ENCODE measurements at places on chromosomes 12 and 14. TPM values are rescaled to one million over a fixed set of nuclear protein-coding genes. Genes with fewer than 3 reads are reported as not detected.

The ZBTB39 gene
- 6.0 TPM for total RNA-seq

The NXPH4 gene
- 75.4 TPM for total RNA-seq

The IGF1 gene
- 0.64 TPM for total RNA-seq

The SCN8A gene
- 4.1 TPM for total RNA-seq

The RNASE9 gene
- total RNA-seq, result not detected

DNA sequence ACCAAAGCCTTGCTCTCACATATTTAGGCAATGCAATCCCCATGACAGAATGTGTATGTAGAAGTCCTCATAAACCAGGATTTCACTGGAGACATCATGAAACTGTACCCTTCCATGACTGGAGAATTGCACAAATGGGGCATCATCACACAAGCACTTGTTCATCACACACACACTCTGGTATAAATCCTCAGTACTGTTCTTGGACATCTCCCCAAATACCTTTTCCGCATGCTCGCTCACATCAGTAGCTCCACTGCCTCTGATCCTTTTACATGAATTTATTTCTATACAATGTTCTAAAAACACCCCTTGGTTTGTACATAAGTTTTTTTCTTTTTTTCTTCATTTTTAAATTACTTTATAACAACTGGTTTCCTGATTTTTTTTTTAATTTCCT lies 3.3 kb upstream of the ING4 start:
- no peak for DNase-seq

GRCh38 chr12:106962286-106962685 lies 6.6 kb downstream of the TMEM263 start:
- no peak for DNase-seq

DNA sequence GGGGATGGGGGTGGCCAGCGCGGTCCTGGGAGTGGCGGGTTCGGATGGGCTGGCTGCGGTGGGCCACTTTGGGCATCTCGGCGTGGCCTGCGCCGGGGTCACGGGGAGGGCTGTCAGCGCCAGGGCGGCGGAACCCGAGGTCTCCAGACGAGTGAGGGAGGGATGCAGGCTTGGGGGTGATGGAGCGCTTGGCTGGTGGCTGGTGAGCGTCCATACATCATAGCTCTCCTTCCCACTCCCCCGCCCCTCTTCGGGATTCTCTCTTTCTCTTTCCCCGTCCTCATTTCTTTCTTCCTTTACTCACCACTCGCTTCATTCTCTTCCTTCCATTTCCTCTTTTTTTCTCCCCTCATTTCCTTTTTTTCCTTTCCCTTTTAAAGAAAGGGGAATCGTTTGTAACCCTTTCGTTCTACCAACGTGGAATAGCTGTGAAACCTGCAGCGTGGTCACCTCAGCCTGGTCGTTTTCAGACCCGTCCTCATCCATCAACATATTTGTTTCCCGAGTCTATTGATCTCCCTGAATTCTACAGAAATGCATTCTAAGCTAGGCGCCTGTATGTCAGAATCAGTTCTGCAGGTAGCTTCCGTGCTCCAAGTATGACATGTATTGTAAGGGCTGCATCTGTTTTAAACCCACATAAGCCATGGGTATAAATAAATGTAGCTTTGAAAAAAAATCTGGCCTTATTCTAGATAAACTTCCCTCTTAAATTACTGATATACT lies 260.3 kb upstream of the E2F7 start:
- DNase-seq, result no peak

GRCh38 chr14:96264853-96265252 lies 8.8 kb downstream of the BDKRB1 start:
- no peak for DNase-seq

DNA sequence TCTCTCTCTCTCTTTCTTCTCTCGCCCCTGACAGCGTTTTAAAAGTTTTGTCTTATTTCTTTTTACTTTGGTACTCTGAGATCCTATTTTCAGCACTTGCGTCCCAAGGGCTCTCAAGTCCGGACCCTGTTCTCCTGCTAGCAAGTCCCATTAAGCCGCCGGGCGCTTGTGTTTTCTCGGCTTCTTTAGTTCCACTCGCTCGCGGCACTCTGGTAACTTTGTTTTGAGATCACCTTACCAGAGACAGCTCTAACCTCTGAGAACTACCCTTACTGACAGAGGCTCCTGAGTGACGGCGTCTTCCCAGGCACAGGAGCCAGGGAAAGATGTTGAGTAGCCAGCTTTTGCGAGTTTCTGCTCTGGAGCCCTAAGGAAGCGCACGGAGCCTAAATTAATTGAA lies 2.7 kb upstream of the MYF5 start:
- no peak for DNase-seq

Measured in chondrocyte (in vitro differentiated cells).